ENCODE measurements at places on chromosomes 6 and 20.

DNA sequence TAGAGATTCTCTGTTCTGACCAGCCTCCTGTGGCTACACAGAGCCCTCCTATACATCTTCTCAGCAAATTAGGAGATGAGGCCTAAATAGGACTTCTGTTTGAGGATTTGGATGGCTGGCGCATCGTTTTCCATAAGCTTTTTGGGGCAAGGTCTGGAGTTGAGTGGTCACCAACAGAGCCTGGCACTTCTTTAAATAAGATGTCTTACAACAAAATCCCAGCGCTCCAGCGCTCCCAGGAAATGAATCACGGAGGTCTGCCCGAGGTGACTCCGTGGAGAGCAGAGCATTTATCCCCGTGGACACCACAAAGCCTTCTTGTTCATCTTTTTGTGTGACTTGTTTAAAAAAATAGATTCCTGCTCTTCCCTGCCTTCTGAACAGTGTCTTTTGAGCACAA lies 75.3 kb downstream of the GNAS-AS1 start:
- DNase-seq, result no peak

- no peak for DNase-seq
Observed at GRCh38 chr6:33960345-33961313, 156.8 kb upstream of the MLN start.

- no peak for DNase-seq
Observed at GRCh38 chr6:28589234-28589956, 63.7 kb downstream of the GPX5 start.

DNA sequence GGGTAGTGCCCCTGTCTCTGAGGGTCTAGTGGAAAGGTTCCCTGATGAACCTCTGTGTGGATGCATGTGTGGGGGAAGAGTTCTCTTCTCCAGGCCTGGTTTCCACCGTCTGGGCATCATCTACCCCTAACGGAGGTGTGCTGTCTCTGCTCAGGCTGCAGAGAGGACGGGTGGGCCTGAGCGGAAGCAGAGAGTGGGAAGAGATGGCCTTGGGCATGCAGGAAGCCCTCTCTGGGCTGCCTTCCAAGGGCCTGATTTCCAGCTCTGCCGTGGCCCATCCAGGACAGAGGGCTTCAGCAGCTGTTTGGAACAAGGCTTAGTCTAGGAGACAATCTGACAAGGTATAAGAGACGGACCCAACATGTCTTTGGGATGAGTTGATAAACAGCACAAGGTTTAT lies 220.1 kb upstream of the DTNBP1 start:
- no peak for DNase-seq

- no peak for DNase-seq
Observed at GRCh38 chr6:165883851-165884640, 221.0 kb upstream of the PDE10A start.

DNA sequence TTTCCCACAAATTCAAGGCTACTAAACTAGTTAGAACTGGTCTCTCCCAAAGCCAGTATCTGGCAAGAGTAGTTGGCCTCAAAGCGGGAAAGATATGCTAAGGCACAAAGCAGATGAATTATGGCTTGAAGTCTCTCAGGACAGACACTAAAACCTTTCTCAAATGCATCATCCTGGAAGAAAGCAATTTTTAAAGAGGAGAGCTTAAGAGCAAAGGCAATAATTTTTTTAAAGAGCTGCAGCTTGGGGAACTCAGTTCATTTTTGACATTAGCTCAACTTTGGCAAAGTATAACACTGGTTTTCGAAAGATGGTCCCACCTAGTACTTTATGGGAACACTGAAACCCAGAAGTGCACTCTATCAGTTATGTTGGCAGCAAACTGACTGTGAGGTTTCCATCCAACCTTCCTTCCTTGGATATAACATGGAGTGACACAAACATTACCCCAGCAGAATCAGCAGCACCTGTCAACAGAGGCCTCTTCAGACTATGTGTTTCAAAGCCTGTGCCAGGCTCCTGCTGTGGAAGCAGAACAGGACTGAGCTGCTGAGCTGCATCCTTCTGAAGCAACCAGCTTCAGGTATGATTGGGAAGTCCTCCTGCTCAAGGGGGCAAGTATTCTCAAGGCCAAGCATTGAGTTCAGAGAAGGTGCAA lies 852.3 kb upstream of the HS3ST5 start:
- DNase-seq, result no peak

DNA sequence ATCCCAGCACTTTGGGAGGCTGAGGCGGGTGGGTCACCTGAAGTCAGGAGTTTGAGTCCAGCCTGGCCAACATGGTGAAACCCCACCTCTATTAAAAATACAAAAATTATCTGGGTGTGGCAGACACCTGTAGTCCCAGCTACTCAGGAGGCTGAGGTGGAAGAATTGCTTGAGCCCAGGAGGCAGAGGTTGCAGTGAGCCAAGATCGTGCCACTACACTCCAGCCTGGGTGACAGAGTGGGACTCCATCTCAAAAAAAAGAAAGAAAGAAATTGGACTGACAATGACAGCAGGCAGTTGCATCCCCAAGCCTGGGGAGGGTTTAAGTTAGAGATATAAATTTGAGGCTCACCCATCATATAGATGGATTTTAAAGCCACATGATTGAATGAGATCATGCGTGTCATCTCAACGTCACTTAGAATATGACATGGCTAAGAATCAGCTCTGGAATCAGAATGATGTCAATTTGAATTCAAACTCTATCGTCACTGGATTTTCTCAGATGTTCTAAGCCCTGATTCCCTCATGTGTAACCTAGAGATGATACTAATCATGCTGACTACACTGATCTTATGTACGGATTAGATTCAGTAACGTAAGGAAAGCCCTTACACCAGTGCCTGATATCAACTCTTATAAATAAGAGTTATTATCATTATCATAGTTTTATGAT lies 534.0 kb upstream of the JARID2 start:
- DNase-seq, result no peak

DNA sequence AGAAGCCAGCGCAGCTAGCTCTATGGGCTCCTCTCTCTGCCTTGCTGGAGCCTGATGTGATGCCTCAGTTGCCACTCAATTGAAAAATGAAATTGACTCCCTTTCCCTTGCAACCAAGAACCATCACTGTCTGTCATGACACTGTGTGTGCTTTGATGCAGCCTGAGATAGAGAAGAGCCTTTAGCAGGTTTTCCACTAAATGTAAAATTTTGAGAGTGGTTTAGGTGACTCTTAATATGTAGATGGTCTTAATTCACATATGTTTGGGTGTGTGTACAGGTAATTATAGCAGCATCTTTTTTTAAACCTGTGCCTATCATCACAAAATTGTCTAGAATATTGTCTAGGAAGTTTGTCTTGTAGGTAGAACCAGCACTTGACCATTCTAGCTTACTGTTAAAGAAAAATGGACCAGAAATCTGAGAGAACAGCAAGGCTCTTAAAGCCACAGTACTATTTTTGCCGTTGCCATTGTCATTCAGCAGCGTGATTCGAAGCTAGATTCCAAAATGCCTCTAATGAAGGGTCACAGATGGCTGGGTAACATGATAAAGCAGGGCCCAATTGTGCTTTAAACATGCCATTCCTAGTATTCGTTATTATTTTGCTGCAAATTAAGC lies 1.3 kb downstream of the ARFGEF3 start:
- no peak for DNase-seq

DNA sequence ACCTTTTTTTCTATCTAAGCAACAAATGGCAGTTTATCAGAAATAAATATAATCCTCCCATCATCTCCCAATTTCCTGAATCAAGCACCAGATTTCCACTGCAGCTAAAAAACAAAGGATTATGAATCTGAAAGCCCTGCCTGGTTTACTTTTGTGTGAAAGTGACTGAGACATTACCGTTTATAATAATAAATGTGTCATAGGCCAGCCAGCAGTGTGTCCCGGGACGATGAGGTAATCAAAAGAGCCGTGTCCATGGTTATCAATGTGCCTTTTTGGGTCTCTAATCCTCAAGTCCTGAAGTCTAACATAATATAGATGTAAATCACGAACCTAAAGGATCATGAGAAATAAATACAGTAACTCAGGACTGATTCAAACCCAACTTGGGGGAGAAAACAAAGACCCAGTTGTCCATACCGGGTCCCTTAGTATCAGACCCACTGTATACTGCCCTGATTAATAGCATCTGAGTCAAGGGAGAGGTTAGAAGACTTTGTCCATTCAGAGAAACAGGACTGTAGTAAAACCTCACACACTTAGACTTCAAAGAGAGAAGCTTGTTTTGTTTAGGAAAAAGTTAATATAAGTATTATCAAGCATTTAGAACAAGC lies 149.1 kb downstream of the SASH1 start:
- DNase-seq, result no peak

GRCh38 chr6:114524081-114524480 lies 181.3 kb upstream of the HS3ST5 start:
- no peak for DNase-seq

DNA sequence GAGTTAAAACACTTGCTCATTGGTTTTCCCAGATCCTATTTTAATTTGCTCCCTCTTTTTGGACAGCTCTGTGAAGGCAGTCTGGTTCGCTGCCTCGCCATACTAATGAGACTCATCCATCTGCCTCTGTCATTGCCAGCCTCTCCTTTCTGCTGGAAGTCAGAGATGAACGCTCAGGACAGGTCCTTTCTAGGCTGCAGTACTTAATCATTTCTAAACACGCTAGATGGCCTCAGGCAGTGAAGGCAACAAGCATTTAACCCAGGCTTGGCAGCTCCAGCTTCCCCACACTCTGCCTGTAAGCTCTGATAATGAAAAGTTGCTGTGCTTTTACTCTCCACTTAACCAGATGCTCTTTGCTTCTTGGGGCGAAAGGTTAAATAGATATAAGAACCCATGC lies 286.7 kb upstream of the POU3F2 start:
- DNase-seq, result no peak

DNA sequence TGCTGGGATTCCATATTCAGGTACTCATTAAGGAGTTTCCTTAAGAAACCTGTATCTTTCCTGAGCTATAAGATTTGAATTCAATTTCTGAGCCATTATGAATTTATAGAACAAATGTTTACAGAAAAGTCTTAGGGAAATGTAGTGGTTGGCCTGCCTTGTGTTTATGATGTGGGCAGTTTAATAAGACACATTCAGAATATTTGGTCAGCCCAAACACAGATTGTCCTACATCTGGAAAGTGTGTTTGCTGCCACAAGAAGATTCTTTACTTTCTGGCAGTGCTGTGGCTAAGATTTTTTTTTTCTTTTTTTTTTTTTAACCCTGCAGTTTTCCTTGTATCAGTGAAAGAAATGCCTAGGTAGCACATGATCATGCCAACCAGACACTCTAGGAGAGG lies 15.2 kb downstream of the TBX18 start:
- no peak for DNase-seq

DNA sequence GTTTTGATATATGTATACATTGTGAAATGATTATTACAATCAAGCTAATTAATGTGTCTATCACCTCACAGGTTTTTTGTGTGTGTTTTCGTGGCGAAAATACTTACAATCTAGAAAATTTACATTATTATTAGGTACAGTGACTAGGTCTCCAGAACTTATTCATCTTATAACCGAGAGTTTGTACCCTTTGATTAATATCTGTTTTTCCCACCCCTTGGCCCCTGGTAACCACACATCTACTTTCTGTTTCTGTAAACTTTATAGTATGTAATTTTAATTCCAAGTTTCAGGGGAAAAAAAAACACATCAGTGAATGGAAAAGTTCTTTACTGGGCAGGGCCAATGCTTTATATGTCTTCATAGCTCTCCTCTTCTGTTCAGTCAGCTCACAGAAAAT lies 131.4 kb downstream of the LMBRD1 start:
- no peak for DNase-seq

- no peak for DNase-seq
Observed at GRCh38 chr6:163708466-163708865, 293.9 kb downstream of the QKI start.

- no peak for DNase-seq
Observed at GRCh38 chr6:39048481-39049399, at the start of gene GLP1R. Gene GLP1R, plus strand, starts transcription at chr6:39048781. Its CDS starts 60 bp downstream, at chr6:39048841.

GRCh38 chr6:158028876-158029275 lies 47.2 kb downstream of the SYNJ2 start:
- DNase-seq, result no peak

DNA sequence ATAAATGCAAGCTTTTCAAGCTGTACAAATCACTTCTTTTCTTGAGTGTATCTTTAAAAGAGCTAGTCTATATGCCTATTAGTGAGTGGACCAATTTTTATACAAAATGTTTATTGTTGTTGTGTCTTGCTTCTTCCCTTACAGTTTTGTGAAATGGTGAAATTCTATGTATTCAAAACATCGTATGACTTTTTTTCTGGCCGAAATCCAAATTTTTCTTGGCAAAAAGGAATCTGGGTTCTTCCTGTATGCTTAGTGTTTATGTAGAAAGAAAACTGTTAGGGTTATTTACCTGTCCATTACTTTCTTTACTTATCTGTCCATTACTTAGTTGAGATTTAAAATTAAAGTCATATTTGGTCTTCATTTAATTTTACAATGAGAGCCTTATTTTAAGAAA lies 153.9 kb downstream of the MMS22L start:
- no peak for DNase-seq

DNA sequence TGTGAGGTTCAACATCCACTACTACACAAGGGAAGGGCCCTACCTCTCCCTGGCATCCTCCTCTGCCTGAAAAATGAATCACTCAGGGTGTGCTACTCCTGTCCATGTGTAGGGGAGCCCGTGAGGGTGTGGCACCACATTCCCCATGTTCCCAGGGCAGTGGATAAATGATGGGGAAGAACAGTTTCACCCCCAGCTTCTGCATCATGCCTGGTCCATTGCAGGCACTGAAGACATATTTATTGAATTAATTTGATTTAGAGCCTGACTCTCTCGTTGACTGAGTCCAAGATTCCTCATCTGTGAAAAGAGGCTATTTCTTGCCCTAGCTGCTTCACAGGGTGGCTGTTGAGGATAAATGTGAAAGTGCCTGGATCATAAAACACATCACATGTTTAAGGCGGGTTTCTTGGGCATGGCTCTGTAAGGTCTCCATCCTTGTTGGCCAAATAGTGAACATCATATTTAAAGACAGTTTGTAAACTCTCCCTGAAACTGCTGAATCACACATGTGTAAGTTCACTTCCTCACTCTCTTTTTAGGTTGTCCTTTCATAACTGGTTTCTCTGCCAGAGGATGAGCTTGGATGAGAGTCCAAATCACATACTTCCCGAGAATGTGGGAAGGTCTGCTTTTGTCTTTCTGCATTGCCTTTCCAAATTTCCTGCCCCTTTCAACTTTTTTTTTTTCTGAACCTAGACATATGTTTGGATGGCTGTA lies 79.7 kb upstream of the FYN start:
- DNase-seq, result no peak

- DNase-seq, result no peak
Observed at GRCh38 chr6:131103296-131103695, 32.0 kb upstream of the AKAP7 start.

GRCh38 chr6:36622901-36623546 lies 28.9 kb downstream of the SRSF3 start:
- DNase-seq, result no peak
